ENCODE measurements at places on chromosomes 2 and 18.

DNA sequence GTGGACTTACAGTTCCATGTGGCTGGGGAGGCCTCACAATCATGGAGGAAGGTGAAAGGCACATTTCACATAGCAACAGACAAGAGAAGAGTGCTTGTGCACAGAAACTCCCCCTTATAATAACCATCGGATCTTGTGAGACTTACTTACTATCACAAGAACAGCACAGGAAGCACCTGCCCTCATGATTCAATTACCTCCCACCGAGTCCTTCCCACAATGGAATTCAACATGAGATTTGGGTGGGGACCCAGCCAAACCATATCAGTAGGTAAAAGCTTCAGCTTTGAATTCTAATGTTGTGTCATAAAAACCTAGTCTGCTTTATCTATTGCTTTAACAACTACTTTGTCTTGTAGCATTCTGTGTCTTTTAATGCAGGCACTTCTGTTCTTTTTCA is 140.4 kb upstream of the PIK3C3 start:
- DNase-seq, result no peak

GRCh38 chr2:46303233-46303632 is 6.0 kb downstream of the EPAS1 start:
- no peak for DNase-seq

DNA sequence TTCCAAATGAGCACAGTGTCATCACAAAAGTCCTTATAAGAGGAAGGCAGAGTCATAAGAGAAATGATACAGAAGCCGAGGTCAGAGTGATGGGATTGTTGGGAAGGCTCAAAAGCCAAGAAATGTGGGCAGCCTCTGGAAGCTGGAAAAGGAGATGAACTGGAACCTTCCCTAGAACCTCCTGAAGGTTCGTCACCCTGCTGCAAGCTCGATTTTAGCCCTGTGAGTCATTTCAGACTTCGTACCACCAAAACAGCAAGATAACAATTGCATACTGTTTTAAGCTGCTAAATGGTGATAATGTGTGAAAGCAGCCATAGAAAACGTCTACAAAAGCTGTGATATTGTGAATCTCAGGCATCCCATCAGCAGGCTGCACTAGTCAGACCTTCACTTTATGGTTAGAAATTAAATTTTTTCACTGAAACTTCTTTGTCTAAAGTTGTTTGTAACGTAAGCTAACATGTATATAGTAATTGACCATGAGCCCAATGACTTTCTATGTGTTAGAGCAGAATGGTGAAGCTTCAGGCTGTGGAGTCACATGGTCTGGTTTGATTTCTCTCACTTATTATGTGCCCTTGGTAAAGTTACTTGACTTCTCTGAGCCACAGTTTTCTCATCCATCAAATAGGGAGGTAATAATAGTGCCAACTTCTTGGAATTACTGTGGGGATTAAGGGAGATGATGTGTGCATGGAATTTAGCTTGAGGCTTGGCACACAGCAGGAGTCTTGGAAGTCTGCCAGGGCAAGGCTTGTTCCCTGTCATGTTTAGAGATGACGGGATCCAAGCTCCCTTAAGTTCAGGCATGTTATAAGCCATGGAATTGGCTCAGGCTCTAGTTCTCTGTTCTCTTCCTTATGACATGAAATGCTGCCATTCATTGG is 132.0 kb upstream of the CCDC195 start:
- peak; percentile 51 for DNase-seq

DNA sequence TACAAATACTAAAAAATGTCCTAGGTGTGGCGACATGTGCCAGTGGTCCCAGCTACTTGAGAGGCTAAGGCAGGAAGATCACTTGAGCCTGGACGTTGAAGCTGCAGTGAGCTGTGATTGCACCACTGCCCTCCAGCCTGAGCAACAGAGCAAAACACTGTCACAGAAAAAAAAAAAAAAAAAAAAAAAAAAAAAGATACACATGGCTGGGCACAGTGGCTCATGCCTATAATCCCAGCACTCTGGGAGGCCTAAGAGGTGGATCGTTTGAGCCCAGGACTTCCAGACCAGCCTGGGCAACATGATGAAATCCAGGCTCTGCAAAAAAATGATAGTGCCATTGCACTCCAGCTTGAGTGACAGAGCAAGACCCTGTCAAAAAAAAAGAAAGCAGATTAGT is 13.7 kb downstream of the KANSL1L start:
- DNase-seq, result no peak

DNA sequence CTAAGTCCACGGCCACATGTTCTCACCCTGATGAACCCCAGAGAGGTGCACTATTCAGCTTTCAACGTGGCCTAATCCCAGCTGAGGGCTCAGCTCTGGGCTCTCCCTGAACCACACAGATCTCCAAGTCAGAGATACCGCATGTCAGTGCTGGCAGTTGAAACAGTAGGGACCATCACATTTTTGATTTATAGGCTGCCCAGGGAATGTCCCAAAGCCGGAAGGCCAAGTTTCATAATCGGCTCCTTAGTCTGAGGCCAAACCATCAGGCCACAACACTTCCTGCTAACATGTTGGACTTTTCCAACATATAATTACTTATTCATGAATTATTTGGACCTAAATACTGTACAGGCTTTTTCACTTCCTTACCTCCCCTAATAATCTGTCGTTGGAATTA is 91.9 kb upstream of the KLHL29 start:
- DNase-seq, result no peak

DNA sequence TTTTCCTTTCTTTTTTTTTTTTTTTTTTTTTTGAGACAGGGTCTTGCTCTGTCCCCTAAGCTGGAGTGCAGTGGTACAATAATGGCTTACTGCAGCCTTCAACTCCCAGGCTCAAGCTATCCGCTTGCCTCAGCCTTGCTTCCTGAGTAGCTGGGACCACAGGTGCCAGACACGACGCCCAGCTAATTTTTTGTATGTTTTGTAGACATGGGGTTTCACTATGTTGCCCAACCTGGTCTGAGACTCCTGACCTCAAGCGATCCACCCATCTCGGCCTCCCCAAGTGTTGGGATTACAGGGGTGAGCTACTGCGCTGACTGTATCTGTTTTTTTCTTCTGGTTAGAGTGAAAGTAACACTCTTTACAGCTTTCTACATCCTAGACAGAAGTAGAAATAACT is 240.3 kb upstream of the FBXO11 start:
- DNase-seq, result no peak

- DNase-seq, result no peak
These were observed 122.5 kb downstream of the FHOD3 start for GRCh38 chr18:36419900-36420531.

DNA sequence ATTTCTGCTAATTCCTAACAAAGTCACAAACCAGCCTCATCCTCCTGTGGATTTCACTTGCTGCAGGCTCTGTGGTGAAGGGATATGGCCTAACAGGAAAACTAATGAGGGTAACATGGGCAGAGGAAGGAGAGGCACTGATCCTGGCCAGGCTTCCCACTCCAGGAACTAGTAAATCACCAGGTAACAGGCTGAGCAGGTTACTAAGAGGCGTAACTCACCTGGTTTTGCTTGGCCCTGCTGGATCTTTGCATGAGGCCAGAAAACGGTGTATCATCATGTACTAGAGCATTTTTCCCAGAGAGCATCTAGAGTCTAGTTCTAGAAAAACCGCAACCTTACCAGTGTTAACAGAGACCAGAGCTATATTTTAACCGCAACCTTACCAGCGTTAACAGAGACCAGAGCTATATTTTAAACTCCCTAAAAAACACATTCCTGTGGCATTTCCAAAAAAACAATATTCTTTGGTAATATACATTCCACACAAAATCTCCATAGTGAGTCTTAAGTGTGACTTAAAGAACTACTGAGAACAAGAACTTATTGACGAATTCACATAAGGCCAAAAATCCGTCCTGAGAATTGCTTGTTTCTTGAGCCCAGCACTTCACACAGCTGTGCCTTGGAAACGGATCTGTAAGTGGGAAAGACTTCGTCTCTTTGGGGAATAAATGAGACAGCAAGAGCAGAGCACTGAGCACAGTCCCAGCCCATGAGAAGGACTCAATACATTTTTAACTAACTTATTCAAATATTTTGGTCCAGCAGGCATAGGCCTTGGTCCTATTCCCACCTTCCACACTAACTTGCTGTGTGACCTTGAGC is 43.4 kb downstream of the DPP4 start:
- no peak for DNase-seq
